Body of pancreas (tissue), 4 donors: ENCODE measurements at places on chromosomes 7 and 10.
A peak's percentile ranks its signal among the peaks of the same experiment; 100 is the strongest.

DNA sequence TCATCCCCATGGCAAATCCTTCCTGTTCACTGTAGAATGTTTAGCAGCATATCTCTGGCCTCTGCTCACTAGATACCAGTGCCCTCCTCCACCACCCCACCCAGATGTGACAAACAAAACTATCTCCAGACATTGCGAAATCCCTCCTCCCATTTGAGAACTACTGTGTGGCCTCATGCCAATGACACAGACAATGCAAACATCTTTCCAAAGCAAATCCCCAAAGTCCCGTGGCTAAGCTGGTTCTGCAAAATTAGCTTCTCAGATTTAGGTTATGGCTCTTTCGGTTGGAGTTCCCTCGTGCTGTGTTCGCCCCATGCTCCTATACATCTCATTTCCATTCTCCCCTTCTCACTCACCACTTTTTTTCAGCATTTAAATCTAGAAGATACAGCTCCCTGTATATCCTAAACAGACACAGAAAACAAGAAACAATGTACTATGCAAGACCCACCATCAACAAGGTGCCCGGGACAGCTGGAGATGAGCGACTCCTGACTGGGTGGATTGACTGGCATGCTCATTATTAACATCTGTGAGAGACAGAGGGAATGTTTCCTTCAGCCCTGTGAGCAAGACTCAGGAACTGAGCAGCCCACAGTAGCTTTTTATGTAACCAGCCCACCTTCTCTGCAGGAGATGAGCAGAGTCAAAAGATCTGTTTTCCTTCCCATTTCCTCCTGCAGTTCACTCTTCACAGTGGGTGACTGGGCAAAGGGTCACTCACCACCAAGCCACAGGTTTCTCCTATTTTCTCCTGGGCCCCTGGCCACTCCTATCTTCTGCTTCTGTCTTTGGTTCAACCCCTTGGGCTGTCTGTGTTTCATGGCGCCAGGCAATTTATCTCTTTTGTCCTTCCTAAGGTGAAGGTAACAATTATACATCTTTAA, 225.7 kb upstream of the AOAH start:
- DNase-seq, result no peak

- DNase-seq, result no peak
These were observed 1.4 kb downstream of the GCK start for GRCh38 chr7:44187636-44188416.

DNA sequence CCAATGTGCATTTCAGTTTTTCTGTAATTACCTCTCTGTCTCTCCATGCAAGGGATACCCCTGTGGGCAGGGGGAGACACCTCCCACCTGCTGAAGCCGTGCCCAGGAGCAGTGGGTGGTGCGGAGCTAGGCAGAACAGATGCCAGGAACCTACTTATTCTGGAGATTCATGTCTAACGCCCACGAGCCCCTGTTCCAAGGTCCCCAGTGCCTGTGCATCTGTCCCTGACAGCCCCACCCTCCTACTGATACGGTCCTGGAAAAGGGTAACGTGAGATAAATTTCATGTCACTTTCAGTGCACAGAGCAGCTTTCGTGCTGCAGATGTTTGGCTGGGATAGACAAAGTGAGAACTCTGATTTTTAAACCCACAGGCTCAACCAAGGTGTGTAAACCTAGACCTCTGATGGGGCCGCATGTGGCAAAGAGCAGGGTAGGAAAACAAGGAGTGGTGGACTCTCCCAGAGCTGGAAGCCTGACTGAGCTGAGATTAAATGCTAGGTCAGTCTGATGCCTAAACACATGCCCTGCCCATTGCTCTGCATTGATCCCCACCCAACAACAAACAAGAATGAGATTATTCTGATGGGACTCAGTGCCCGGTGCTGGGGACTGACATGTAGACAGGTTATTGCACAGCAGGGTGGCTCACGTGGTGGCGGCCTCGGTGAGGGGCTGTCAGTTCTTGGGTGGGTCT, 123.6 kb upstream of the GDF10 start:
- DNase-seq, result no peak

- no peak for DNase-seq
These were observed 659.6 kb upstream of the ANKRD30A start for GRCh38 chr10:36465604-36466379.

DNA sequence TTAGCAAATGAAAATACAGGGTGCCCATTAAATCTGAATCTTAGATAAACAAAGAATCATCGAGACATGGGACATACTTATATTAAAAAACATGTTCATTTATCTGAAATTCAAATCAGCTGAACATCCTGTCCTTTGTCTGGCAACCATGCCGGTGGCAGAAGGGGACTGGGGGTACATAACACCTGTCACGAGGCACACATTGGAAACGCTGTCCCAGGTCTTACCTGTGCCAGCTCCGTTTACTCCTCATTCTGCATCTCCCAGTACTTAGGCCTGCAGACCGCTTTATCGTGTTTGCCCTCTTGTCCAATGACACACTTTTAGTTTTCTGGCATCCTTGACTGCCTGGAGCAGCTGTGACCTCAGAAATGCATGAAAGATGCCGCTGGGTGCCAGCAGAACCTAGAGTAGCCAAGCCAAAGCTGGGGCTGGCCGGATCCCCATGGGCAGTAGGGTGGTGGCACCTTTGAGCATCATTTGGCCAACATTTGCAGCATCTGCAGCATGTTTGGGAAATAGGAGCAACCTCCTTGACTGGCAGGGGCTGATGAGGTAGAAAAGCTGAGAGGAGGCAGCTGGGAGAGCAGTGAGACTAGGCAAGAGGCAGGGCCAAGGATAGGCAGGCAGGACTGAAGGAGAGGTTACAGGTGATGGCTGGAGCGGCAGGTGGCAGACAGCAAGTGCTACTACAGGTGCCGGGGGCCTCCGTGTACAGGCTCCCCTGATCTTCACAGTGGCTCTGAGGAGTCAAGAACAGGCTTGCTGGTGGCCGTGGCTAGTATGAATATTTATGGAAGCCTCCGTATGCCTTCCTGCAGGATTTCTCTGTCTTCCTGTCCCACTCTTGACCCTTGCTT, 62.3 kb upstream of the BTBD16 start:
- no peak for DNase-seq

DNA sequence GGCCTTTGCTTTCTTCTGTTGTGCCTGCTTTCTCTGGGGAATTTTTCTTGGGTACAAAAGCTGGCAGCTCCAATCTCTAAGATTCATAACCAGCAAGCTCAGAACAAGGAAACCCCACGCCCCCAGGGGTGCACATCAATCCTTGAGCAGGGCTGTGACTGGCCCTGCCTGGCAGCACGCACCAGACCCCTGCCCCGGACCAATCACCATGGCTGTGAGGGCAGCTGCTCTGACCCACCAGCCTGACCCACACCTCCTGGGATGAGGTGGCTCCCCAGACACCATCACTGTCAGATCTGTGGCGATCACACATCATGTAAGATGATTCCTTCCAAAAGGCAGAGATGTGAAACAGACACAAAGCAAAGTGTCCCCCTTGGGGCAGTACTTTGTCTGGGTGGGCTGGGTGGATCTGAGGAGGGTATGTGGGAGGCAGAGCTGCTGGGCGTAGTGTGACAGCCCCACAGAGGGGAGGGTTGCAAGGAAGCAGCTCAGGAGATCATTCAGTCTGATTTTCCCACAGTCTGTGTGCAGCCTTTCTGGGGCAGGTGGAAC, 175.5 kb upstream of the SHH start:
- no peak for DNase-seq

DNA sequence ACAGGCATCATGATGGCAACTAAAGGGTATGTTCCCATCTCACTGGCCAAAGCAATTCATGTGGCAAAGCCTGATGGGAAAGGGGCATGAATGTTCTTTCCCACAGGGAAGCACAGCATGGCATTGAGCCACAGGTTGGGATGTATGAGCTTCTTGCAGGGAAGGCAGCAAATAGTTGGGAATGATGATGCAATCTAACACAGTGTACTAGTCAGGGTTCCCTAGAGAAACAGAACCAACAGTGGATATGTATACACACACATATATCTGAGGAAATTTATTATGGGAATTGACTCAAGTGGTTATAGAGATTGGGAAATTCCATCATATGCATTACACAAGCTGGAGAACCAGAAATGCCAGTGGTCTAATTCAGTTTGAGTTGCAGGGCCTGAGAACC, 253.6 kb upstream of the NPVF start:
- no peak for DNase-seq

- DNase-seq, result peak; percentile 7
These were observed 43.9 kb upstream of the GPAM start for GRCh38 chr10:112227331-112227987.

GRCh38 chr7:108063520-108063933, 60.6 kb upstream of the LAMB1 start:
- peak; percentile 42 for DNase-seq

DNA sequence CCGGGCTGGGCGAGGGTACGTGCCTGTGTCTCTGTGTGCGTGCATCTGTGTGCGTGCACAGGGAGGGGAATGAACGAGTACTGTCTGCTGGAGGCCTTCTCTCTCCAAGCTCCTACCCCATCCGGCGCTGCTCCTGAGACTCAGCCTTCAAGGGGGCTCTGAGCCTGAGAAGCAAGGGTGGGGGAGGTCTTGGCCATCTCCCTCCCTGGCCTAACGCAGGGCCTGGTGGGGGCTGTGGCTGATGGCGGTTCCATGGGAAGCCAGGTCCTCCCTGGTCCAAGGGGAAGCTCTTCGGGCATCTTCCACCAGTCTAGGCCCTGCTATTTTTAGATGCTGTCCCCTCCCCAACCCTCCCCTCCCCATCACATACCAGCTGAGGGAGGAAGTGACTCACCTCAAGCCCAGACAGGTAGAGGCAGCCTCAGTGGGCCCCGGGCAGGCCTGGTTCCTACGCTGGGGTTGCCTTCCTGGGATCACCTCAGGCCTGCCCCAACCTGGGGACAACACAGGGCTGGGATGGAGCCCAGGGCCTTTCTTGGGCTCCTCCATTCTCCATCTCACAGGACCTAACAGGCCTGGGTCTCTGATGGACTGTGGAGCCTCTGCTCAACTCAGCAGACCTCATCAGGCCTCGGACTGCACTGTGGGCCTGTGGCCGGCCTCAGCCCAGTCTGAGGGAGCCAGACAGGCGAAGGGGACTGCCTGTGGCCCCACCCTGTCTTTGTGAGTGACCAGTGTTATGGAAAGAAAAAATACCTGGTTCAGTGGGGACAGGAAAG, 32.2 kb downstream of the DNAJB12 start:
- no peak for DNase-seq

- peak; percentile 68 for DNase-seq
These were observed 598 bp downstream of the MCMBP start for GRCh38 chr10:119871881-119872609.

- DNase-seq, result no peak
These were observed 102.7 kb upstream of the NPTX2 start for GRCh38 chr7:98514211-98515031.

GRCh38 chr10:121662945-121663917, 65.0 kb upstream of the FGFR2 start:
- DNase-seq, result no peak

DNA sequence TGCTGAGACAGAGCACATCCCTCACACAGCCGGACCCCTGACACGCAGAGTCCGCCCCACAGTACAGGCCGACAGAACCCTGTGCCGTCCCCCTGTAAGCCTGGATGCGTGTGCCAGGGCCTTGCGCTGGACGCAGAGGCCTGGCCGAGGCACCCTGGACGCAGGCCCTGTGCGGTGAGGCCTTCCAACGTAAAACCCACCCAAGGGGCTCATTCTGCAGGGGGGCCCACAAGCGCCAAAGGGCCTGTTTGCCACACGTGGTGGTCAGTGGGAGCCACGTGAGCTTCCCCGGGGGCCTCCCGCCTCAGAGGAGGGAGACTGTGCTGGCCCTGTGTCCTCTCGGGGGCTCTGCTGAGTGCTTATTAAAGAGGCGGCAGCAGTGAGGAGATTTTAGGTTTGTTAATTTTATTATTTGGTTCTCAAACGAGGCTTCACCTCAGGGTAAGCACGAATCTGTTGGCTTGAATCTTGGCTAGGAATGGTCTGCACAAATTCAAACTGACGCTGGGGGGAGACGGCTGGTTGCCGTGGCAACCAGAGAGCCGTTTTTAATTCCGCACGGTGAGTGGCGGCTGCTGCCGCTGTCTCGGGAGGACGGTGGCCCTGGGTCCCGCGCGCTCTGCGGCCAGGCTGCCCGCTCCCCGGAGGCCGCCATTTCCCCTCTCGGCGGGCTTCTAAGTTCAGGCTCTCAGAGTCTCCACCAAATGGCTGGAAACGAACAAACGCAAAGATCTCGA, 4.9 kb upstream of the ADGRA1 start:
- no peak for DNase-seq

DNA sequence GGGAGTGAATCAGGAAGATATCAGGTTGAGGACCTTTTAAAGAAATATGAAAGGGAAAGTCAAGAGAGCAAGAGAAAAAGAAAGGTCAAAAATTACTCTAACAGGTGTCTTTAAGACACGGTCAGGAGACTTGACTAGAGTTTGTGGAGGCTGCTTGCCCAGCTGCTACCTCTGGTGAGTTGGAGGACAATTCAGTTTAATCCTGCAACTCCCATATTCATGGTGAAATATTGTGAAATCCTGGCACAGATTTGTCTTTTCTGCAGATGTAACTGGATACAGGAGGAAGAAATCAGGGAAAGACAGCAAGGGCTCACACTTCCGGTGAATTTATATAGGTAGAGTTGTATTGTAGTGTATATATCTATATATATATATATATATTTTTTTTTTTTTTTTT, 93.5 kb downstream of the AKAP9 start:
- no peak for DNase-seq

GRCh38 chr7:13028036-13028824, 340.8 kb downstream of the ARL4A start:
- no peak for DNase-seq

DNA sequence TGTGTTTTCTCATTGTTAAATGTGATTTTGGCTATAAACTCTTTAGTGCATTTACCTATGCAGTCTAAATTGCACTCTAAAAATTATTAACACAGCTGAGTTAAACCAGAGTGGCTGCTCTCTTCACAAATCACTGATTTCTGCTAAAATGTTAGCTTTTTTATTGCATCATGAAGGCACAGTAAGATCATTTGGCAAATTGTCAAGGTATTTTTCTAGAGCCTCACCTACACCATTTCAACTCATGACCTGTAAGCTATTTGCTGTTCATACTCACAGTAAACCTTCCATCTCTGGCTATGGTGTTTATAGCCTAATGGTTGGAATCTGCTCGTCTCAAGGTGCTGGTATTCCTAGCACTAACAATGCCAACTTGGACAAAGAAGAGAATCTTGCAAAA, 25.7 kb downstream of the NDUFB2 start:
- DNase-seq, result no peak
